ENCODE measurements at places on chromosomes 2 and 18.

- no peak for DNase-seq
These were observed 46.5 kb downstream of the TMEFF2 start for GRCh38 chr2:192148241-192148619.

GRCh38 chr18:25305584-25305983 is 46.4 kb downstream of the ZNF521 start:
- no peak for DNase-seq

- DNase-seq, result no peak
These were observed 12.5 kb downstream of the SERPINB8 start for GRCh38 chr18:63982361-63982760.

GRCh38 chr2:129748653-129749052 is 230.8 kb upstream of the RAB6C start:
- no peak for DNase-seq

DNA sequence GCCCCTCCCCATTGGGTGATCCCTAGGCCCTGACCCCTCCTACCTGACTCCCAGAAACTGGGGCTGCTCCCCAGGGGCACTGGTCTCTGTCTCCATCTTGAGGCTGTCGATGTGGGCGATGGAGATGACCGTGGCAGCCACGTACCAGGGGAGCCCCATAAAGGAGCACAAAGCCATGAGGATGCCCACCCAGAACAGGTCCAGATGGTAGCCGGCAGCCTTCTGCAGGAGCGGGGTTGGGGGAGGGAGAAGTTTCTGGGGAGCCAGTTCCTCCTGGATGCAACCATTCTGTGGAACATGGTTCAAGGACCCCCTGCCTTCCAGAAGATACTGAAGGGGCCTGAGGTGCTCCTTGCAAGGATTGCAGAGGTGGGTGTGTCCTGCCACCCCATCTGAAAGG is 34.0 kb downstream of the MTHFD2 start:
- no peak for DNase-seq

GRCh38 chr2:104378853-104379374 is 475.0 kb upstream of the POU3F3 start:
- DNase-seq, result no peak

DNA sequence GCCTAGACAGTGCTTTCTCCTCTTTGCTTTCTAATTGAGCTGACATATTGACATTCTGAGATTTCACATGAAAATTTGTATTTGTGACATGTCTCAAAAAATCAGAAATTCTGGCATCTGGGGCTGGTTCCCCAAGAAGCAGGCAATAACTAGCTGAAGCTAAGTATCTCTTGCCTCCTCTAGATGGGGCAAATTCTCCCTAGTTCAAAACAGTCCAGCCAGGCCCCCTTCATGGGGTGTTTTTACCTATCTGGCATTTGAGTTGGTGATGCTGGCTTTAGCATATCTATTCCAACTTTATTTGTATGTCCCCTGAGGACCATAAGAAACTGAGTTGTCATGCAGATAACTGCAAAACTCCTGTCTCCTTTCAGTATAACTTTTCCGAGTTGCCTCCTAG is 39.9 kb downstream of the ARHGAP15 start:
- DNase-seq, result no peak

GRCh38 chr2:42076357-42077225 is 28.8 kb downstream of the PKDCC start:
- no peak for DNase-seq

GRCh38 chr2:44566059-44566458 is 204.3 kb downstream of the CAMKMT start:
- DNase-seq, result no peak

DNA sequence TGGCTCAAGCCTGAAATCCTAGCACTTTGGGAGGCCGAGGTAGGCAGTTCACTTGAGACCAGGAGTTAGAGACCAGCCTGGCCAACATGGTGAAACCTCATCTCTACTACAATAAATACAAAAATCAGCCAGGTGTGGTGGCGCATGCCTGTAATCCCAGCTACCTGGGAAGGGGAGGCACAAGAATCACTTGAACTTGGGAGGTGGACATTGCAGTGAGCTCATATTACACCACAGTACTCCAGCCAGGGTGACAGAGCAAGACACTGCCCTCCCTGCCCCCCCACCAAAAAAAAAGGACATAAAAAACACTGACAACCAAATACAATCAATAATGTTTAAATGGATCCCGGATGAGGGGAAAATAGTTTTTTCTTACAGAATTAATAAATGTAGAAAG is 7.8 kb downstream of the TIA1 start:
- DNase-seq, result no peak

DNA sequence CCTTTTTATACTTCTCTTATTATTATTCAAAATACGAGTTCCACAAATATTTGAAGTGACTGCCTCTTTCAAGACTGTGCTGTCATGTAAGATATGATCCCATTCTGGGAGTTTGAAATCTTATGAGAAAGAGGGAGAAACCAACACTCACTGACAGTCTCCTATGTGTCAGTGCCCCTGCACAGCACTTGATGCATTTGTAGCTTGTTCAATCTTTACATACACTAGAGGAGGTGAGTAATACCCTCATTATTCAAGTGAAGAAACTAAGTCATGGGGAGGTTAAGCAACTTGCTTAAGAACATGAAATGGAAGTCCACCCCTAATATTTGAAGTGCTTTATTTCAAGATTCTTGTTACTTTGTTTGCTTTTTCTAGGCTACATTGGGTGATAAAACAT is 459.5 kb upstream of the FANCL start:
- no peak for DNase-seq

- no peak for DNase-seq
These were observed 165.4 kb downstream of the RBM43 start for GRCh38 chr2:151096235-151096634.

DNA sequence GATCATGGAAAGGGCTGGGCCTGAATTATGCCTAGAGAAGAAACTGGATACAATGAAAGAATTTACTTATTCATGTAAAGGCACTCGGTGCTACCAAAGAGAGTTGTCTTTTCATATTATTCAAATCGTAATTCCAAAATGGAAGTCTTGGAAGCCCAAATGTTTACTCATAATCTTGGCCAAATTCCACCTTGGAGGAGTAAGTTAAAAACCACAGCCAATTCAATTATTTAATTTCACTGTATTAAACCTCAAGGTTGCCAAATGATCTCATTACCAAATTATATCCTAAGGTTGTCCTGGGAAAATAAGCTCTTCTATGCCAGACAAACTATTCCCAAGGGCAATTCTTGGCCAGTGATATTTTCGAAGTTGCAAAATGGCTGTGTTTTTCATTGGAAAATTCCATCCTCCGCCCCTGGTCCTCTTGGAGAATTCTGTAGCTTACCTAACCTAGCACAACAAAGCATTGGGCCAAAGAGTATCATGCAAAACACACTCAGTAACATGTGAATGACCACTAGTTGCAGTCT is 11.1 kb upstream of the VPS4B start:
- DNase-seq, result no peak

All from stimulated activated CD4-positive, alpha-beta T cell treated with anti-CD3 and anti-CD28 coated beads, TNF-alpha, amount 100 ng/mL, for 4 hours (primary cell).